Umbilical cord (tissue), 2 donors: ENCODE measurements at places on chromosomes 6 and 20. TPM values are rescaled to one million over a fixed set of nuclear protein-coding genes. Genes with fewer than 3 reads are reported as not detected.
A peak's percentile ranks its signal among the peaks of the same experiment; 100 is the strongest.

Gene AKAP7
- 12.8 TPM for total RNA-seq

GRCh38 chr6:123127807-123128206, 131.8 kb downstream of the CLVS2 start:
- no peak for DNase-seq

Gene SLC24A3
- 12.0 TPM for total RNA-seq

DNA sequence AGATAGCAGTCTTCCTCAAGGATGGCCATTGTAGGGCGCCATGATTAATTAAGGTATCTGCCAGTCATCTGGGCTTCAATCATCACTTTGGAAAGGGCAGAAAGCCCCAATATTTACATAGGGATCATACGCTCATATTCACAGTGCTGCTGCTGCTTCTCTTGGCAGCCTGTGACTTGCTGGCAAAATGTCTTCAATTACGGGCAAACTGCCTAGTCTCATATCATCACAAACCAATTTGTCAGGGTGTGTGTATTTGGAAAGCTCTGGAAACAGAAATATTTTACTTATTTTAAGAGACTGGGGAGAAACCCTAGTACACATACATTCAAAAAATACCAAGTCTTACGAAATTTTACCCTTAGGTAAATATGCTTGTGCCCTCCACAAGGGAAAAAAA, 77.6 kb downstream of the SAMD5 start:
- DNase-seq: peak; percentile 86

Gene CTNNBL1
- 26.2 TPM for total RNA-seq

Gene PRDM13
- 1.2 TPM for total RNA-seq

DNA sequence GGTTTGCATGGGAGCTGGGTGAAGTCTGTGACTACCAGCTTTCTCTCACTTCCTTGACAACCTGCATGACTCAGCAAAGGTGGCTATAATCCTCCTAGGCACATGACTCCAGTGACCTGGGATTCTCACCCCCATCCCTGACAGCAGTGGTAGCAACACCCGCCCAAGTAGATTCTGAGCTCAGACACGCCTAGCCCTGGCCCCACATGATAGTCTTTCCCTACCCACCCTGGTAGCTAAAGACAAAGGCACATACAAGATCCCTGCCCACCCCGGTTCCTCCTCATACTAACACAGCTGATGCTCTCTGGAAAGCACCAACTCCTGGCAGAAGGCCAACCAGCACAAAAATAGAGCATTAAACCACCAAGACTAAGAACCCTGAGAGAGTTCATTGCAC, 25.9 kb upstream of the CRISP1 start:
- no peak for DNase-seq

DNA sequence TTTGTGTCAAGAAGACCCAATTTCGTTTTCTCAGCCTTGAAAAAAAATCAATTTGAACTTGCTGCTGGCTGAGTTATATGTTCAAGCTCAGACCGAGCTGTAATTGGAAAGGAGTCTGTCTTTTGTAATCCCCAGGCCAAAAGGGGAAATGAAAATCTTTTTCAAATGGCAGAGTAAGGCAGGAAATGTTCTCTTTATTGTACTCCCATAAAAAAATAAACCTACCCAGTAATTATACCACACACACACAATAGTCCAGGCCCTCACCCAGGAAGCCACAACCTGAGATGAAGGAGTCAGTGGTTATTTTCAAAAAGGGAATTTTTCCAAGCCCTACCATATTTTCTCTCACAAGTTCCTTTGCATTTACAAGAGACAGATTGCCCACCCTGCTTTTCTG, 45.3 kb downstream of the CLIC5 start:
- DNase-seq: no peak

Gene CCNC
- 100 TPM for total RNA-seq

- DNase-seq: no peak
These were observed 157.2 kb downstream of the PTPRT start for GRCh38 chr20:43032459-43032858.

- DNase-seq: peak; percentile 73
These were observed 165.6 kb downstream of the KCNQ5 start for GRCh38 chr6:72787391-72788031.

- peak; percentile 32 for DNase-seq
These were observed at the start of gene IPCEF1 for GRCh38 chr6:154356690-154357089. TSS of gene IPCEF1 (minus strand) at chr6:154356803. CDS start at chr6:154265947, 90,856 bp downstream.

Gene MAP3K5
- 10.6 TPM for total RNA-seq

GRCh38 chr20:32470025-32470861, 112.1 kb downstream of the ASXL1 start:
- DNase-seq: peak; percentile 87

Gene TRIM31
- 1.7 TPM for total RNA-seq

DNA sequence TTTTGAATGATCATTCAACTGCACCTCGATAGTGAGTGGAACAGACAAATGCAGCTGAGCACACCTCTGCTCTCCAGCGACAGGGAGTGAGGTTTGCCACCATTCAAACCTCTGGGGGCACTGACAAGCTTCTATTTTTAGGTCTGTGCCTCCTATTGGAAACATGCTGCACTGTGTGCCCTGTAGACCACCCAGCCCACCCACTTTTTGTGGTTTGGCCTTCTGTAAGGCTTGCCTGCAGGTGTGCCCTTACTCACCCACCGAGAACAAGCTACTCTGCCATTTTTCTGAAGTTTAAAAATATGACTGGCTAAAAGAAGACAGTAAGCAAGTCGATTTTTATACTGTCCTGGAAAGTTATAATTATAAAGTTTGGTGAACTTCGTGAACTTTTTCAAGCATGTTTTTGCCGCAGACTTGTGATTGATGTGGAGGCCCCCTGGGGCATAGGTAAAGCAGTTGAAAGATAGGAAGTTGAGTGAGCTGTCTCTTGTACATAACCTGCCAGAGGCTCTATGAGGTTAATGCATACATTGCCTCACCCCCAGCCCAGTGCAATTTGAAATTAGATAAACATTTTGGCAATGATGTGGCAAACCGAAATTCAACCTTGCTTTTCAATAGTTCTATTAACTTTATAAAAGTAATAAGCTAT, 53.8 kb downstream of the ADGRG6 start:
- DNase-seq: no peak

Gene SLC2A4RG
- 15.2 TPM for total RNA-seq

DNA sequence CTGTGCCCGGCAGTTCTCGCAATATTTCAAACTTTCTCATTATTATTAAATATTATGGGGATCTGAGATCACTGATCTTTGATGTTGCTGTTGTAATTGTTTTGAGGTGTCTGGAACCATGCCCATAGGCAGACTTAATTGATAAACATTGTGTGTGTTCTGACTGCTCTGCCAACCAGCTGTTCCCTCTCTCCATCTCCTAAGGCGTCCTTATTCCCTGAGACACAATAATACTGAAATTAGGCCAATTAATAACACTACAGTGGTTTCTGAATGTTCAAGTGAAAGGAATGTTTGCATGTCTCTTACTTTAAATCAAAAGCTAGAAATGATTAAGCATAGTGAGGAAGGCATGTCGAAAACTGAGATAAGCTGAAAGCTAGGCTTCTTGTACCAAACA, 7.6 kb downstream of the MAPK14 start:
- DNase-seq: no peak

DNA sequence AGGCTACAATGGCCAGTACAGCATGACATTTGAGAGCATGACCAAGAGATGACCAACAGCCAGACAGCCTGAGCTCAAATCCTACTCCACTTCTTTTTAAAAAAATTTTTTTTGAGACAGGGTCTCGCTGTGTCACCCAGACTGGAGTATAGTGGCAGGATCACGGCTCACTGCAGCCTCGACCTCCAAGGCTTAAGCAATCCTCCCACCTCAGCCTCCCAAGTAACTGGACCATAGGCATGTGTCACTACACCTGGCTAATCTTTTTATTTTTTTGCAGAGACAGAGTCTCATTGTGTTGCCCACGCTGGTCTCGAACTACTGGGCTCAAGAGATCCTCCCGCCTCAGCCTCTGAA, 42.9 kb downstream of the NOL4L start:
- DNase-seq: no peak

- DNase-seq: no peak
These were observed 105.4 kb downstream of the MAFB start for GRCh38 chr20:40583636-40584035.

DNA sequence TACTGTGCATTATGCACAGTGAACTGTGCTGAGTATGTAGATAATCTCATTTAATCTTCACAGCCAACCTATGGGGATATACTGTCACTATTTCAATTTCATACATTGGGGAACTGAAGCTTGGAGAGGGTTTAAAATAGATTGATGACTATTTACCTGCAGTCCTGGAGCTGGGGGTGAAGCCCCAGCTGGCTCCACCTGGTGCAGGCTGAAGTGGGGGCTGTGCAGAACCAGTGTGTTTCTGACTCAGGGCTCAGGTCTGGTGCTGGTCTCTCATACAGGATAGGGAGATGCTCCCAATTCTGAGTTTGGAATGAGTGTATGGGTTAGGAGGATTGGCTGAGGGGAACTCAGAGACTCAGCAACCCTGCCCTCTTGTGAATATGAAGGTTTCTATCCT, 176.1 kb upstream of the CEP162 start:
- DNase-seq: no peak

DNA sequence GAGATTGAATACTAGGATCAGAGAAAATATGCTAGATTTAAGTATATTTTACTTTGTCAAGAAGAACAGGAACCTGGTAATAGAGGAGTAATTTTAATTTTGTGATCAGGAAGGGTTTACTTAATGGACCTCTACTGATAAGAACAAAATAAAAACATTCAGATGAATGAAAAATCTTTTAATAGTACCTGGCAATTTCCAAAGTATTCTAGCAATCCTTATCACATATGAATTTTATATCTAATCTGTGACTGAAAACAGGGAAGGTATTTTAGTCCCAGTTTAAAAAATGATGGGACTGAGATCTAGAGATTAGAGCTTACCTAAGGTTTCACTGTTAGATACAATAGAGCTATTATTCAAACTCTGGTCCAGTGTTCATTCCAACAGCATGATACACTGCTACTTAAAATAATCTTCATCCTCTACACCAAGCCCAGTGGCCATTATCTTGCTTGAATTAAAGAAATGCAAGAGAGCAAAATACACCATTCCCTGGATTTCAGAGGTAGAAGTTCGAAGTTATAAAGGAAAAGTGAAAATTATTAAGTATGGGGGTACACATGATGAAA, 13.5 kb downstream of the SLC17A5 start:
- DNase-seq: no peak

Gene ERVFRD-1
- total RNA-seq: 0.48 TPM

DNA sequence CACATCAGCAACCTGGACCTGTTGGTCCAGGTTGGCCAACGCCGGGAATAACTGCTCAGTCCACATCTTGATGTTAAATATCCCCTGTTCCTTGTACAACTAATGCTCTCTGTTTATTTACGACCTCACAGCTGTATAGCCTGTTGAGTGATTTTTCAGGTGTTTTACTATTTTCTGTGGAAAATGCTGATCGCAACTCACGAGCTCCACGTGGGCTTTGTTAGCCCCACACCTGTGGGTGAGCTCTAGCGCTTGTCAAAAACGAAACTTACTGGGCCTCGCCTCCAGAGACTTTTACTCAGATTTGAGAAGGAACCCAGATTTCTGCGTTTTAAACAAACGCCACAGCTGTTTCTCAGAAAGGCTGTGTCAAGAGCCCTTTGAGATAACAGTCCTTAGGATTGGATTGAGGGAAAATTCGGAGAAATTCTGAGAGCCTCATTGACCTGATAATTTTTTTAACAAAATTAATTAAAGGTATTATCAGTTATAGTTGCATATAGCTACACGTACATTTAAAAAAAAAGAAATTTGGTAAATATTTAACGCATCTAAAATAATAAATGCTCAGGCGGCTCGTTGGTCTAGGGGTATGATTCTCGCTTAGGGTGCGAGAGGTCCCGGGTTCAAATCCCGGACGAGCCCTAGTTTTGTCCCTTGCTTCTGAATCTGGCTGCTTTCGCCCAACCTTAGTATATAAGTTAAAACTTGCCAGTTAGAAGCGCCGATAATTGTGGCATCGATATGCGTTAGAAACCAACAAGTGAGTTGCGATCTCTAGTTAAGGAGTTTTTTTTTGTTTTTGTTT, 16.7 kb downstream of the HMGN4 start:
- peak; percentile 69 for DNase-seq

Gene NKX2-2
- total RNA-seq: 1.4 TPM
